ENCODE measurements at places on chromosomes 11 and 22.

DNA sequence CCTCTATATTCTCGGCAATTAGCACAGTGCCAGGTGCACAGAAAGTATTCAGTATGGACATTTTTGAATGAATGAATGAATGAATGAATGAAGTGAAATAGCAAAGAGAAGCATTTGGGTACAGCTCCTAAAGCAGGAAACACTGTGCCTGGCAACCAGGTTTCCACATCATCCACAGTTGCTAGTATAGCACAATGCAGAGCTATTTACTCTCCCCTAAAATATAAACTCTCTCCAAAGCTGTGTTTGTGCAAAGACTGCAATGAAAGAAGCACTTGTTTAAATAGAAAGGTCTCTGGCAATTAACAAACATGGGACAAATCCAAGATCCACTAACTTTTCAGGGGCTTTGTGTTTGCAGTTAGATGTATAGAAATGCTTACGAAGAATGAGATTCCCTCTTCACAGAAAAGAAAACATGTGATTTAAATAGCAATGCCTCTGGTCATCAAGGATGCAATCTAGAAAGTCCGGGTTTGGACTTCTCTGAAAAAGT is 103.0 kb upstream of the OPCML start:
- no peak for DNase-seq

DNA sequence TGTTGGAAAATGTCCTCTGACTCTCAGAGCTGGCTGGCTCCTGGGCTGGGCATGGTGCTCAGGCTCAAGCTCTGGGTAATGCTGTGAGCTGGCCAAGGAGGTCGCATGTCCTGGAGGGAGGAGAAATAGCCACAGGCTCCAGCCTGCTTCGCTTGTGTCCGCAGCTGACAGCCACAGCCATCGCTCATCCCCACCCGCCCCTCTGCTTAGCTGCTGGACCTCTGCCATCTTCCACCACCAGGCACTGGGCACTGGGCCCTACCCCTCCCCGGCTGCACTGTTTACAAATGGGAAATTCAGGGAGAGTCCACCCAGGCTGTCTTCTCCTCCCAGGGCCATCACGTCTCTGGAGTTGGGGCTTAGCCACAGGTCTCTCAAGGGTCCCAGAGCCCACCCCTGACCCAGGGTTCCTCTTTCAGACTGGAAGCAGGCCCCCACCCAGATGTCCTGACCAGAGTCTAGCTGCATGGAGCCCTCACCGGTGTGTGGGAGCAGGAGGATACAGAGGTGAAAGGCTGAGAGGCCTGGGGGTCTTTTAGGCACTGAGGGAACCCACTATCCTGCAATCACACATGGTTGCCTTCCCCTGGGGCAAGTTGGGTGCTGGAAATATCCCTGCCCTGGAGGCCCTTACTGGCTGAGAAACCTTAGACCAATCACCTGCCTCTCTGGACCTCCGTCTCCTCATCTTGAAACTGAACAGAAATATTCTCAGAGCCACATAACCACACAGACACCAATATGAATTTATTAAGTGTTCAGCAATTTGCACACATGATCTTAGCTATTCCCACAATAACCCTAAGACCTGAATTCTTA is 62.7 kb downstream of the CD82 start:
- no peak for DNase-seq

DNA sequence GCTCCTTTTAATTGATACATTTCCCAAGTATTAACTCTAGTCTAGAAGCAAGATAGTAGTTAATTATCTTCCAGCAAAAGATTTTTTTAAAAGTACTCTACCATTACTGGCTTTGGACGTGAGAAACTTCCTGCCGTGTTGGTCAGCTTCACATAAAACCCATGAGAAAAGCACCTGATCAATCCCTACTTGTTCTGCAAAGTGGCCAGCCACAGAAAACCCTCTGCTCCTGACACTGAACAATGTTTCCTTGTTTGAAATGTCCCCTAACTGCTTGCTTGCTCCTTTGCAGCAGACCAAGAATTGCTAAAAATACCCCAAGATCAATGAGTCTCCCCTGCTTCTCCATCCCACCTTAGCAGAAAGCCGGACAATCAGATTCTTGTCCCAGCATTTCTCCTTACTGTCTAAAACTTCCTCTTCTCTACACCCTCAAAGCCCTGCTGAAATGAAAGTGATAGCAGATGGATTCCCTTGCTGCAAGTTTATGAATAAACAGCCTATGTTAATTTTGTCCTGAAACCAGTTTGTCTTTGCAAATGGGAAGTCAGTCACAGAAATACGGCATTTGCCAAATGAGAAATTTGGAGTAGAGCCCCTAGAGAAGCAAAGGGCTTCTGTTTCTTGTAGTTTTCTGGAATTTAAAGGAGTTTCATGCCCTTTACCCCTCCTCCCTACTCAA is 207.1 kb upstream of the ARHGAP20 start:
- DNase-seq = no peak

- no peak for DNase-seq
Observed at GRCh38 chr11:6576471-6577373, 26.7 kb downstream of the RRP8 start.

GRCh38 chr22:30021881-30022619 is 58.2 kb upstream of the HORMAD2 start:
- no peak for DNase-seq

- DNase-seq = no peak
Observed at GRCh38 chr11:134612140-134613030, 200.3 kb upstream of the B3GAT1 start.

GRCh38 chr22:50435291-50436014 is 39.4 kb downstream of the SBF1 start:
- no peak for DNase-seq

DNA sequence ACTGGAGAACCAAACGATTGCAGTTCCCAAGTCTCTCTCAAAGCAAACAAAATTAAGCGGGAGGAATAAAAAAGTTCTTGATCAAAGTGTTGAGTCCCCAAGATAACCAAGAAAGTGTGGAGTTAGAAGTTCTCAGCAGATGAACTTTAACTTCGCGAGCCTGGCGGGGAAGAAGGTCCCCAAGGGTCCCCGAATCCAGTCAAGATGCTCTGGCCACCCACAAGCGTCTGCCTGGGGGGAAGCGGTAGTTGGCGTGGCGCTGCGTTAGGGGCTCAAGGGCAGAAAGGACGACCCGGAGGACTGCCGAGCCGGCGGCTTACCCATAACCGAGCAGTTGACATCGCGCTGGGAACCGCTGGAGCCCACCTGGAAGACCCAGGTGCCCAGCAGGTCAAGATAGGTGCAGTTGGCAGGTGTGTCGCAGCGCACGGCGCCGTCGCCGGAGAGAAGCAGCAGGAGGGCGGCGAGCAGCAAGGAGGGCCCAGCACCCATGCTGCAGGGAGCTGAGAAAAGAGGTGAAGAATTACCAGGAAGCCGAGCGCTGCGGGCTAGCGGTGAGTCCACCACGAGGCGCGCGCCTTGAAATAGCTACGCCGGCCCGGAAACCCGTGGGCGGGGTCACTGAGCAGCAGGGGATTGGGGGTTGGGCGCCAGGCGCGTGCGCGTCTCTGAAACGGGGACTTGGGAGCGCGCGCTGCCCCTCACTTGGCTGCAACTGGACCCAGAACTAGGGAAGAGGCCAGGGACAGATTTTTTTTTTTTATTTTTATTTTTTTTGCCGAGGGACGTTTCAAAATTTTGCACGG is at the start of gene CTSC:
CTSC (minus strand) TSS at position 556 of the 806 bp plus-strand sequence; CDS start at position 492, 64 bp downstream.
- DNase-seq = peak; percentile 80

DNA sequence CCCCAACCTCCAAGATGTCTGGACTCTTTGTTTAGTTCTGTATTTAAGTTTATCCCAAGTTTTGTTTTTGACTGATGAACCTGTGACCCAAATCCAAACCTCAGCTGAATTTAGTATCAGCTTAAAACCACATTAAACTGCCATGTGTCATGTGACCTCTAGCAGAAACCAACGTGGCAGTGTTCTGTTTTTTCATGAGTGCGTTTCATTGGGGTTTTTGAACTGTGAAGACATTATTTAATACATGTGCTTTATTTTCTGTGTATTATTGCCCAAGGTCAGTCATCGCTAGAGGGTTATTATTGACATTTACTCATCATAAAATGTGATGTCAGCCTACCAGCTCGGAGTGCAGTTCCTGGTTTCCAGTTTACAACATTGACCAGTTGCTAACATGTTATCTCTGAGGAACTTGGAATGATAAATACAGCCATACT is 1.8 kb downstream of the TLCD5 start:
- DNase-seq = no peak

- no peak for DNase-seq
Observed at GRCh38 chr11:133844217-133844616, 1.1 kb downstream of the SPATA19 start.

GRCh38 chr11:70761094-70761907 is 363.0 kb downstream of the CTTN start:
- DNase-seq = no peak

GRCh38 chr11:16613262-16613511 is 125.3 kb upstream of the C11orf58 start:
- DNase-seq = no peak

DNA sequence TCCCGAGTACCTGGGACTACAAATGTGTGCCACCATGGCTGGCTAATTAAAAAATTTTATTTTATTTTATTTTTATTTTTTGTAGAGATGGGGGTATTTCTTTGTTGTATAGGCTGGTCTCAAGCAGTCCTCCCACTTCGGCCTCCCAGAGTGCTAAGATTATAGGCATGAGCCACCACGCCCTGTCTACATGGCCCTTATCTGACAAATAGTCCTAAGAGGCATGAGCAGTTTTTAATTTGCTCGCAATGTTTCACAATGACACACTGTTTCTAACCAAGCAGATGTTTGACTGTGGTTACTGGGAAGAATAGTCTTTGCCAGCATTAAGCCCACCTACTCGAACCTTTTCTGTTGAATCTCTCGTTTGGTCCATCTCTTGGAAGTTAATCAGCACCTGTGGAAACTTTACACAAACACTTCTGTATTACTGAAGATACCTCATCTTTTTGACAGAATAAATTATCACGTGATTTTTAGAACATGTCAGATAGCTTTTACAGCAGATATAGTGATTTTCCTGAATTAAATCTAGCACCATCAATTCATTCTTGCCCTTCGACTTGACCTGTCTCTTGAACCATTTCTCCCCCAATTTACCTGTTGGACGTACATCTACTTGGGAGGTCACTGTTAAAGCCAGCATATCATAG is 71.4 kb downstream of the MTMR3 start:
- DNase-seq = no peak

- no peak for DNase-seq
Observed at GRCh38 chr11:124658501-124658900, 15.0 kb downstream of the SIAE start.

GRCh38 chr11:10669258-10670033 is 24.1 kb downstream of the IRAG1 start:
- DNase-seq = no peak

DNA sequence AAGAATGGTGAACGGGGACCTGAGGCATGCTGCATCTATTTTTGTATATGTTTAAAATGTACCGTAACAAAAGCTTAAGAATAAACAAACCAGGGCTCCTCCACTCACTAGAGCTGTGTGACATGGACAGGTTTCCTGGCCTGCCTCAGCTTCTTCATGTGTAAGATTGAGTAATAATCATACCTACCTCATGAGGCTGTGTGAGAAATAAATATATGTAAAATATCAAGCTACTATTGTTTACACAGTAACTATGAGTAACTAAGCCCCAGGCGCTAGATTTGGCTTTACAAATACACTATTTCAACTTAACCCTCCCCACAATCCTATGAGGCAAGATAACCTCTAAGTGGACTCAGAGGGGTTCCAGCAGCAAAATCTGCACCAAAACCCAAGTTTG is 66.4 kb downstream of the SMCO4 start:
- DNase-seq = no peak

- no peak for DNase-seq
Observed at GRCh38 chr11:28346209-28346608, 238.0 kb downstream of the METTL15 start.

GRCh38 chr11:40032331-40032730 is 1427.1 kb downstream of the LRRC4C start:
- DNase-seq = no peak

- peak; percentile 24 for DNase-seq
Observed at GRCh38 chr22:40463017-40463631, 92.7 kb downstream of the SGSM3 start.

- no peak for DNase-seq
Observed at GRCh38 chr11:122168218-122168617, 52.2 kb upstream of the BLID start.

GRCh38 chr11:122362381-122362780 is 246.4 kb upstream of the BLID start:
- DNase-seq = no peak

DNA sequence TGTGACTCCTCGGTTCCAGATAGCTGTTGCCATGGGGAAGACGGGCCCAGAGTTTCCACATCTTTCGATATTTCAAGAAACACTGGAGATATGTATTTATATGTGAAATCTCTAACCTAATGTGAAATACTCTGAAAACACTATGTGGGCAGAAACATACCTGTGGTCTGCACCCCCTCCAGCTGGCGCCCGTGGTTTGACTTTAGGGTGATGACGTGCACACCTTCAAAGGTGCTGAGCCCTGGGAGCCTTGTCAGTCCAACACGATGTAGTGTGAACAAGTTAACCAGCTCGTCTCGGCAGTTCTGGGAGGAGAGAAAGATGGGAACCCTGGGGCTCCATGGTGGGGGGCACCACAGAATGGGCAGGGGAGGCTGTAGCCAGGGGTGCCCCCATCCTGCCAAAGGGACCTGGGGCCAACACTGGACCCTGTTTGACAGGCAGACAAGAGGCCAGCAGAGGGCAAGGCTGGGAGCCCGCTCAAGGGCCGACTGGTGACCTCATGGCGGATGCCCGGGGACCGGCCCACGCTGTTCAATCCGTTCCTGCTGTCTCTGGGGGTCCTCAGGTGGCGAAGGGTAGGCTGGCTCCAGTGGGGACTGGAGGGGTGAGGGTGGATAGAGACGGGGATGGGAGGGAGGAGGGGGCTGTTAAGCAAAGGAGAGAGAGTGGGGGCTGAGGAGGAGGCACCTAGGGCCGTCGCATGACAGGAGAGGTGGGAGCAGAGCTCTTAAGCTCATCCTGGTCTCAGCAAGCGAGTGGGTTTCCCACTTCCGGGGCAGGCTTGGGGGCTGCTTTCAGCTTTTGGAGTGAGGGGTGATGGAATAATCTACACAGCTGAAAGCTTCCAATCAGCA is 43.8 kb downstream of the TRIOBP start:
- DNase-seq = no peak

DNA sequence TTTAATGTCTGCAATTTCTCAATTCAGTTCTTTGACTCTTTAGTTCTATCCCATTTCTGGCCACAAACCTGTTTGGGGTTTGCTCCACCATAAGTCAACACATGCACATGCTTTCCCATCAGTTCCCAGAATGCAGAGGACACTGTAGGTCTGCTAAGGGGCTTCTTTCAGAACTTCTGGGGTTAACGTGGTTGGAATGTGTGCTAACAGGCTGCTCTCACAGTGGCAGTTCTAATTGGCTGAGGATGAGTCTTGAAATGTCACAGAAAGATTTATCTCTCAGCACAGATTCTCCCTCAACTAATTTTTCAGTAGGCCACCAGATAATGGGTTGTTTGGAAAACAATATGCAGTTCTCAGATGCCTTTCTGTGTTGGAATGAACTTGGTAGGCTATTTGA is 703.4 kb downstream of the NTM start:
- DNase-seq = no peak

- DNase-seq = no peak
Observed at GRCh38 chr11:62150887-62151736, 27.3 kb downstream of the INCENP start.

- DNase-seq = no peak
Observed at GRCh38 chr11:59724066-59724465, 10.4 kb upstream of the OR10V1 start.

- DNase-seq = no peak
Observed at GRCh38 chr22:17138513-17138912, 17.4 kb upstream of the TMEM121B start.

GRCh38 chr11:72098741-72099140 is 4.4 kb downstream of the LAMTOR1 start:
- DNase-seq = no peak

All from activated B cell treated with CpG ODN at 0.5 μM for 24 hours (primary cell).